Activated T-helper 2 cell treated with anti-CD3 and anti-CD28 coated beads, Interferon-gamma antibody, Interleukin-2, Interleukin-4, amounts not matched to agents 10 μg/mL and 5 μg/mL and 100 μg/mL, durations not matched to agents 14 hours and 24 hours and 36 hours (primary cell): ENCODE measurements at places on chromosomes 12 and 14. TPM values are rescaled to one million over a fixed set of nuclear protein-coding genes. Genes with fewer than 3 reads are reported as not detected.
A peak's percentile ranks its signal among the peaks of the same experiment; 100 is the strongest.

- no peak for DNase-seq
- no peaks in the 10 kb centered on the region for H3K27me3 ChIP-seq
- H3K27ac ChIP-seq: peak overlapping the region; percentile 47
- no peaks in the 10 kb centered on the region for H3K36me3 ChIP-seq
- no peaks in the 10 kb centered on the region for H3K4me1 ChIP-seq
These were observed 1108.8 kb upstream of the SEL1L start for GRCh38 chr14:82642425-82642824.

PMCH gene
- 210 and 221 TPM in 2 replicates for total RNA-seq

GRCh38 chr14:65566820-65567522 is 154.4 kb downstream of the FUT8 start:
- H3K27me3 ChIP-seq: no peaks in the 10 kb centered on the region
- H3K27ac ChIP-seq: peak overlapping the region; percentile 50
- no peak for DNase-seq
- no peak overlapping the region for H3K4me3 ChIP-seq
- H3K36me3 ChIP-seq: peaks cover 65% of the 10 kb centered on the region

GRCh38 chr14:76716285-76716684 is 45.0 kb upstream of the VASH1 start:
- DNase-seq: no peak
- no peaks in the 10 kb centered on the region for H3K36me3 ChIP-seq
- peaks cover 7% of the 10 kb centered on the region for H3K27me3 ChIP-seq

DNA sequence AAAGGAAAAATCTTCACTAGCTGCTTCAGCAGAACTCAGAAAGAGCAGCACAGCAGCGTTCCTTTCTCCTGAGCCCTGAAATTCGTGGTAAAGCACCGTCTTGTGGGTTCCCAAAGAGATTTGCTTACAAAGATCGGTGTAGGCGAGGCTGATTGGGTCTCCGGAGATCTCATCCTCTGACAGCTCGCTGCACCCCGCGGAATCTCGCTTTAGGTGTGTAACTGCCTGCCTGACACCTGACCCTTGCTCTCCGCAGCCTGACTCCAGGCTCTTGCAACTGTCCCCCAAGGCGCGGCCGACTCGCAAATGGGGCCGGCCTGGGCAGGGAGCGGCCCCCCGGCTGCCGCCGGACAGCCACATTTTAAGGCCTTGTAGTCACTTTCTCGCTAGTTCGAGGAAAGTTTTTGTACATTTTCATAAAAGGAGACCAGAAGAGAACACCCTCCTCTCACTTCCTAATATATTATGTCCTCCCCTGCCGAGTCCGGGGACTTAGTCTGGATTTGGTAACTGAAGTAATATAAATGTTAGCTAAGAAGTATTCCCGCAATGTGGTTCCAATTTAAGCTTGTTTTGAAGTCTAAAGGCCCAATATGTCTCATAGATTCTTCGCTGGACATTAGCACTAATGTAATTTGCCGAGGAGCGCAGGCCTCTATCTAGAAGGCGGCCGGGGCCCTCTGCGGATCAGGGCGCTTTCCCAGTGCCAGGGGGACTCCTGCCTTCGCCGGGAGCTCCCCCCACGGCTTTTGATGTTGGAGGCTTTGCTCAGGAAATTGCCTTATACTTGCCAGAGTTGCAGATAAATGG is 177.3 kb upstream of the CDKN3 start:
- H3K36me3 ChIP-seq: no peaks in the 10 kb centered on the region
- DNase-seq: no peak
- H3K4me1 ChIP-seq: peaks cover 2% of the 10 kb centered on the region
- H3K27ac ChIP-seq: no peak overlapping the region
- no peak overlapping the region for H3K4me3 ChIP-seq

DNA sequence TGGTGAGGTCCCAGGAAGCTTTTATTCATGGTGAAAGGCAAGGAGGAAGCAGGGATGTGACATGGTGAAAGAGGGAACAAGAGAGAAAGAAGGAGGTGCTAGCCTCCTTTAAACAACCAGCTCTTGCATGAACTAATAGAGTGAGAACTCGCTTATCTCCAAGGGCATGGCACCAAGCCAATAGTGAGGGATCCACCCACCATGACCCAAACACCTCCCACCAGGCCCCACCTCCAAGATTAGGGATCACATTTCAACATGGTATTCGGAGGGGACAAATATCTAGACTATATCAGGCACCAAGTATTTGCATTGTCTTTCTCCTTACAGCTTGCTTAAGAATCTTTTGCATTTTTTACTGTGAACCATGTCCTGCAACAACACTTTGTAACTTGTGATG is 91.9 kb upstream of the DHRS4 start:
- H3K4me1 ChIP-seq: no peaks in the 10 kb centered on the region
- no peaks in the 10 kb centered on the region for H3K36me3 ChIP-seq
- DNase-seq: no peak
- no peak overlapping the region for H3K4me3 ChIP-seq

GRCh38 chr12:105274571-105274970 is 38.6 kb upstream of the APPL2 start:
- peaks cover 10% of the 10 kb centered on the region for H3K4me1 ChIP-seq
- H3K4me3 ChIP-seq: no peak overlapping the region
- no peaks in the 10 kb centered on the region for H3K27me3 ChIP-seq
- H3K27ac ChIP-seq: no peak overlapping the region
- DNase-seq: no peak

DNAI7 gene
- total RNA-seq: not detected in 2 replicates

DNA sequence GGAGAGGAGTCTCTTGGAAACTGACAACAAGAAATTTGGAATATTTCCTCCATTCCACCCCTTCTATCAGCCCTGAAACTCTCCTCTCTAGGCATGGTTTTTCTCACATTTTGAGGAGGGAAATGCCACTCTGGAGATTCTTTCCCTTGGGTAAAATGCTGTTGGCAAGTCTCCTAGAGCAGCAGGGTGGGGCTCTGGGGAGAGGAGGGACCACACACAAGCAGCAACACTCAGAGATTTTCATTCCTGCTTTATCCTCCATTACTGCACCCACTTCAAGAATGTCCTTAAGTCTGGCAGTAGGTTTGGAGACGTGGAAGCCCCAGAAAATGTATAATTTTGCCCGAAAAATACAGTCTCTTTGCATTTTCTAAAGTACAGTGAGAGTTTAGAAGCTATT is 130.8 kb upstream of the FLRT2 start:
- DNase-seq: no peak
- H3K27me3 ChIP-seq: no peaks in the 10 kb centered on the region
- H3K4me3 ChIP-seq: no peak overlapping the region
- H3K27ac ChIP-seq: no peak overlapping the region

GRCh38 chr12:131986910-131987309 is 37.2 kb downstream of the EP400 start:
- H3K27me3 ChIP-seq: no peaks in the 10 kb centered on the region
- H3K27ac ChIP-seq: no peak overlapping the region
- H3K4me1 ChIP-seq: no peaks in the 10 kb centered on the region
- no peak overlapping the region for H3K4me3 ChIP-seq
- H3K36me3 ChIP-seq: peaks cover 72% of the 10 kb centered on the region

ADAM21 gene
- total RNA-seq: not detected in 2 replicates

CCDC177 gene
- 0.05 TPM in 1 of 2 replicates, not detected in the other for total RNA-seq

DNA sequence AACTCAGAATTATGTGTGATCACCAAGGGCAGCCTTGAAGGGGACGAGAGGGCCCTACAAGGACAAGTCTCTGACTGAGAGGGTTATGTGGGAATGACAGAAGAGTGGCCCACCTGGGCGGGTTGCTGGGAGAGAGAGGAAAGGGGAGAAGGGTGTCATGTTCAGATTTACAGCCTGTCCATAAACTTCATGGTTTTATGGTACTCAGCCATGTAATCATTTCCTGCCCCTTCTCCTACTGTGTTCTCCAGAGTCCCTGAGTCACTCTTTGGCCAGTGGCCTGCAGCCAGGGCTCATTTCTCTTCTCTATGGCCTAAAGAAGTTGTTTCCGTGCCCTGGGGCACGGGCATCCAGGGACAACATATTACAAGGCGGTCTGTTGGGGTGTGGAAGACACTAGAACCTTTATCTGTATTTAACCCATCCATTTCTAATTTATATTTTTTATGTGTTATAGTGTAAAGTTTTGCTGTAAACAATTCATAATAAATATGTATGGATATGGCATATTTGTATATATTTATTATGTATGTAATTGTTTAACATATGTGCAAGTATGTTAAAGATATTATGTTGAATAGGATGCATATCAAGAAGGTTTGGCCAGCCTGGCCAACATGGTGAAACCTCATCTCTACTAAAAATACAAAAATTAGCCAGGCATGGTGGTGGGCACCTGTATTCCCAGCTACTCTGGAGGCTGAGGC is 26.9 kb downstream of the DDX47 start:
- peaks cover 17% of the 10 kb centered on the region for H3K4me1 ChIP-seq
- H3K36me3 ChIP-seq: peaks cover 21% of the 10 kb centered on the region
- H3K27me3 ChIP-seq: no peaks in the 10 kb centered on the region
- DNase-seq: no peak
- H3K4me3 ChIP-seq: no peak overlapping the region
- H3K27ac ChIP-seq: no peak overlapping the region

COX14 gene
- 38.1 and 43.5 TPM in 2 replicates for total RNA-seq

DNA sequence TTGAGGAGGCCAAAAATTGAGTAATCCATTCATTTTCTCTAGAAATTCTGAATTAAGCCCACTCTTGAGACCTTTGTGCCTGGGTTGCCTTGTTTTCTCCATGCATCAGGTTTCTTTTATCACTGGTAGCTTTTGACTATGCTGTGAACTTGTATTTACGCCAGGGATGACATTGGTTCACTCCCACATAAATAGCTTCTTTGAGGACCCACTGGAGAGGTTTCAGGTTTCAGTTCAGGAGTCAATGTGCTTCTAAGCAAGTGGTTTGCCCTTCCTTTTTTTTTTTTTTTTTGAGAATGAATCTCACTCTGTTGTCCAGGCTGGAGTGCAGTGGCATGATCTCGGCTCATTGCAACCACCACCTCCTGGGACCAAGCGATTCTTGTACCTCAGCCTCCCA is 10.2 kb upstream of the SLC17A8 start:
- no peak overlapping the region for H3K4me3 ChIP-seq
- H3K4me1 ChIP-seq: no peaks in the 10 kb centered on the region
- H3K27ac ChIP-seq: no peak overlapping the region
- H3K27me3 ChIP-seq: peaks cover 9% of the 10 kb centered on the region
- H3K36me3 ChIP-seq: peaks cover 4% of the 10 kb centered on the region
- no peak for DNase-seq

NTS gene
- total RNA-seq: not detected in 2 replicates

BDKRB2 gene
- total RNA-seq: not detected in 2 replicates

OTOGL gene
- 0.16 TPM in 1 of 2 replicates, not detected in the other for total RNA-seq

GRCh38 chr14:100215330-100215885 is 23.5 kb upstream of the YY1 start:
- DNase-seq: no peak
- H3K36me3 ChIP-seq: no peaks in the 10 kb centered on the region
- H3K4me3 ChIP-seq: no peak overlapping the region
- peaks cover 20% of the 10 kb centered on the region for H3K4me1 ChIP-seq
- no peak overlapping the region for H3K27ac ChIP-seq

- H3K27me3 ChIP-seq: no peaks in the 10 kb centered on the region
- no peak overlapping the region for H3K4me3 ChIP-seq
- H3K27ac ChIP-seq: no peak overlapping the region
- peaks cover 87% of the 10 kb centered on the region for H3K36me3 ChIP-seq
These were observed 4.9 kb downstream of the PCBP2 start for GRCh38 chr12:53456654-53457366.

- H3K27ac ChIP-seq: no peak overlapping the region
- H3K27me3 ChIP-seq: no peaks in the 10 kb centered on the region
- H3K4me3 ChIP-seq: no peak overlapping the region
- peaks cover 4% of the 10 kb centered on the region for H3K4me1 ChIP-seq
- no peak for DNase-seq
These were observed 142.9 kb upstream of the BTG1 start for GRCh38 chr12:92288561-92288960.

PRB2 gene
- total RNA-seq: not detected in 2 replicates

KRT83 gene
- not detected in 2 replicates for total RNA-seq

KLHL33 gene
- 0.07 TPM in 1 of 2 replicates, not detected in the other for total RNA-seq

MAPK1IP1L gene
- total RNA-seq: 145 and 148 TPM in 2 replicates

GRCh38 chr12:49054524-49054923 is 6.1 kb downstream of the KMT2D start:
- peaks cover 40% of the 10 kb centered on the region for H3K4me1 ChIP-seq
- H3K36me3 ChIP-seq: peaks cover 76% of the 10 kb centered on the region
- no peaks in the 10 kb centered on the region for H3K27me3 ChIP-seq
- H3K4me3 ChIP-seq: no peak overlapping the region
- no peak overlapping the region for H3K27ac ChIP-seq

GRCh38 chr14:68704736-68705720 is 87.8 kb downstream of the ZFP36L1 start:
- no peaks in the 10 kb centered on the region for H3K27me3 ChIP-seq
- no peak overlapping the region for H3K4me3 ChIP-seq
- no peak for DNase-seq
- H3K4me1 ChIP-seq: peaks cover 8% of the 10 kb centered on the region

GRCh38 chr14:45946251-45946650 is 693.2 kb upstream of the MIS18BP1 start:
- no peak overlapping the region for H3K4me3 ChIP-seq
- no peak overlapping the region for H3K27ac ChIP-seq
- no peak for DNase-seq
- H3K27me3 ChIP-seq: no peaks in the 10 kb centered on the region
- H3K36me3 ChIP-seq: no peaks in the 10 kb centered on the region

GRCh38 chr12:11825278-11825677 is 175.8 kb downstream of the ETV6 start:
- no peaks in the 10 kb centered on the region for H3K27me3 ChIP-seq
- H3K4me1 ChIP-seq: peaks cover 23% of the 10 kb centered on the region
- H3K27ac ChIP-seq: no peak overlapping the region
- DNase-seq: no peak

DNA sequence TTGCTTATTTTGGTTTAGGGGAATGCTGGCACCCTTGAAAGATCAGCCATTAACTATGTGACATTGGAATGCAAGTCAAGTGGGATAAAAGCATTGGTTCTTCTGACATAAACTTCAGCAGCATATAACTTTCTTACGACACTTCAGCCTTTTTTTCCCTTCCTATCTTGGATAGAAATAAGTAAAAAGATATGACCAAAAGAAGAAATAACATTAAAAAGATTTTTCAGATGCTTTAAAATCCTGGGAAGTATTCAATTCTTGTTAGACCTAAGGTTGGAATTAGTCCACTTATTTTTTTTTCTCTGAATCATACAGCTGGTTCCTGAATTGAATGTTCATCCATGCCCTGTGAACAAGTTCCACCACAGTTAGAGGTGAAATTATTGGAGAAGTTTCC is 85.6 kb upstream of the TSPAN8 start:
- H3K27me3 ChIP-seq: no peaks in the 10 kb centered on the region
- H3K4me1 ChIP-seq: no peaks in the 10 kb centered on the region
- no peak for DNase-seq
- no peak overlapping the region for H3K27ac ChIP-seq
- no peaks in the 10 kb centered on the region for H3K36me3 ChIP-seq

MYF5 gene
- not detected in 2 replicates for total RNA-seq

CHD8 gene
- 120 and 124 TPM in 2 replicates for total RNA-seq

- no peaks in the 10 kb centered on the region for H3K36me3 ChIP-seq
- no peaks in the 10 kb centered on the region for H3K27me3 ChIP-seq
- no peak for DNase-seq
- no peaks in the 10 kb centered on the region for H3K4me1 ChIP-seq
These were observed 438.7 kb downstream of the LRFN5 start for GRCh38 chr14:42045383-42045782.
